ENCODE measurements at places on chromosomes 6 and 20. TPM values are rescaled to one million over a fixed set of nuclear protein-coding genes. Genes with fewer than 3 reads are reported as not detected.

- DNase-seq, result no peak
Observed at GRCh38 chr20:18685406-18685805, 97.6 kb downstream of the DTD1 start.

- DNase-seq, result no peak
Observed at GRCh38 chr6:37693079-37693478, 4.6 kb downstream of the MDGA1 start.

DNA sequence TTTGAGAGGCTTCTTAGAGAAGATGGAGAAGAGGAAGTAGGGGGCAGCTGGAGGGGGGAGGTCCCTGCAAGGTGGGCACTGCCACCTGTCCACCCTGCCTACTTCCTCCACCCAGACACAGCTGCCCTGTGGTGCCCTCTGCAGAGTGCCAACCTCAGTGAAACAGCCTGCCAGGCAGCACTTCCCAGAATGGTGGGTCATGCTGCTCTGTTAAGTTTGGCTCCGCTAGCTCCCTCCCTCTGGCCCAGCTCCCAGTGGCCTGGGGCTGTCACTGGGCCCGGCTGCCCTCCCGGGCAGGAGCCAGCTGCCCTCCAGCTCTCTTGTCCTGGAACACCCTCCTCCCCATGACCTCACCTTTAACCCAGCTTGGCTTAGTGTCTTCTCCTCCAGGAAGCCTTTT, 5.1 kb upstream of the EPB41L1 start:
- DNase-seq, result peak; percentile 48

DNA sequence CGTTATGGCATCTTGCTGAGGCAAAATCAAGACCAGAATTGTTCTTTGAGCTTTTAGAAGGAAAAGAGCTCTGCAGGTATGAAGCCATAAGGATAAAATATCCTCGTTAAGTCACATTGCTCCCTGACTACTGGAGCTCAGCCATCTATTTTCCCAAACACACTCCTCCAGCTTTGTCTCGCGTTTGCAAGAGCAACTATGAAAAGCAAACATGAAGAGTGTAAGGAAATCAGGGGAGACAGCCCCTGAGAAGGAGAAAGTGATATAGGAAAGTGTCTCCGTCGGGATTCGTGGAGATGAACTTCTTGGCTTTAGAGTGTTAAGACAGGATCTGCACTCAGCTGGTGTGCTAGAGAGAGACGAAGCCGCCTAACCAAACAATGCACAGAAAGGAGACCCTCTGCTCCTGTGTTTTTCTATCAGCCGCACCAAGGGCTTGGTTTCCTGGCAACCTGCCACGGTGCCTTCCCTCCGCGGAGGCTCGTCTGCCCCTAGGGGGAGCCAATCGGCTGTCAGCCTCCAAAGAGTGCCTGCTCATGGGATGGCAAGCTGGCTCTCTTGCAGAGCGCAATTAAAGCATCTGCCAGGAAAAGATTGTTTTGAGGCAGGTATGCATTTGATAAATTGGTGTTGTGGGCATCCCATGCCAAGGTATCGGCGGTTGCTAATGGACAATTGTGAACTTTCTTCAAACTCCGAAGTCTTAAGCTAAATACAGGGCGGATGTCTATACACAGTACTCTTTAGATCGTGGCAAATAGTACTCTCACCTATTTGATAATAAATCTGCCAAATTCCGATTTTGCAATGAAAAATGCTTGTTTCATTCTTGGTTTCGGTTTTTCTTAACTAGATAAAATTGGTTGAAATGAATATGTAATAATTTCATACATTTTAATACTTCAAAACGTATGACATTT, 603.2 kb downstream of the RNF144B start:
- peak; percentile 69 for DNase-seq

DNA sequence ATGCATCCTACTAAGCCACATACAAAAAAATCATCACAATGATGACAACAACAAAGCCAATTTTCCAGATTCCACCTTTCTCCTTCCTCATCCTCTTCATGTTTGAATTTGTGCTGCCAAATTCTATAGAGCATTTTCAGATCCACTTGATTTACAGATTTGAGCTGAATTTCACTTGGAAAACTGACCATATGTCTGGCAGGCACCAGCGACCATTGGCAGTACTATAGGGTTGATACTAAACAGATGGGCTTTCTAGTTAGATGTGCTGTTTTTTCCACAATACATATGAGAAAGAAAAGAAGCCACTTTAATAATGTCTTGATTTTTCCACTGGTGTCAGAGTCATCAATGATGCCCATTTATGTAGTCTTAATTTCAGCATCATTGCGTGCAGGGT, 127.0 kb downstream of the PHACTR3 start:
- DNase-seq, result no peak

DNA sequence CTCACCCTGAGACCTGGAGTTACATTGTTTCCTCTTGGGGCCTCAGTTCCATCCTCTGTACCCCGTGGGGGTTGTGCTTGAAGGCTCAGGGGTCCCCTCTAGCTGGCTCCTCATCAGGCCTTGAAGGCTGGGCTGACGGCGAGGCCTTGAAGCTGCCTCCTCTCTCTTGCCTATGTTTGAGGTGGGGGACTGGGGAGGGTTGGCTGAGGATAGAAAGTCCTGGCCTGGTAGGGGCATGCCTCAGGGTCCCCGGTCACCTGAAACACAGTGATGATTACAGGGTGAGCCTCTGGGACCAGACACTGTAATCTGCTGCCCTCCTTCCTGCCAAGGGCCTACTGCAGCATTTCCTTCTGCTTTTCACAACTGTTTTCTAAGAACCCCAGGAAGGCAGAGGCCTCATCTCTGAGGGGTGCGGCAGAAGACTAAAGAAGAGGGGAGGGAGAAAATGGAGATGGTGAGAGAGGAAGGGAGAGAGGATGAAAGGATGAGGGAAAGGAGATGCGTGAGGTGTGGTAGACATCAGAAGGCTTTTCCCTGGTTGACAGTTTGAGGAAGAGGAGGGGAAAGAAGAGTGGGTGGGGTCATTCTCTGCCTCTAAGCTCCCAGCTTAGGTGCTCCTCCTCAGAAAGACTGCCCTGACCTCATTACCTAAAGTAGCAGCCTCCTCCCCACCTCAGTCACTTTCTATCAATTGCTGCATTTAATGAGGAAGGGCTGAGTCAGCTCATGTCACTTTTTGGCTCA, 29.7 kb downstream of the VEGFA start:
- peak; percentile 49 for DNase-seq

GRCh38 chr6:7445101-7445500, 55.5 kb downstream of the RIOK1 start:
- DNase-seq, result no peak

- DNase-seq, result peak; percentile 5
Observed at GRCh38 chr20:7696311-7696710, 243.9 kb downstream of the HAO1 start.

VSTM2L gene
- total RNA-seq, result 1.0 TPM

SIRPA gene
- 42.4 TPM for total RNA-seq

SYCP2L gene
- not detected for total RNA-seq
